ENCODE measurements at places on chromosomes 4 and X.

- DNase-seq = no peak
Measured at GRCh38 chr4:94036964-94037363, 170.7 kb upstream of the SMARCAD1 start.

GRCh38 chr4:124710911-124711310, 1.6 kb downstream of the ANKRD50 start:
- no peak for DNase-seq

GRCh38 chr4:161133586-161134276, 1030.1 kb downstream of the FSTL5 start:
- DNase-seq = no peak

- DNase-seq = no peak
Measured at GRCh38 chr4:49063670-49064069, 77.6 kb downstream of the CWH43 start.

GRCh38 chrX:42807393-42807792, 29.4 kb upstream of the PPP1R2C start:
- DNase-seq = no peak

GRCh38 chr4:81965454-81965853, 408.3 kb downstream of the HNRNPD start:
- DNase-seq = no peak

DNA sequence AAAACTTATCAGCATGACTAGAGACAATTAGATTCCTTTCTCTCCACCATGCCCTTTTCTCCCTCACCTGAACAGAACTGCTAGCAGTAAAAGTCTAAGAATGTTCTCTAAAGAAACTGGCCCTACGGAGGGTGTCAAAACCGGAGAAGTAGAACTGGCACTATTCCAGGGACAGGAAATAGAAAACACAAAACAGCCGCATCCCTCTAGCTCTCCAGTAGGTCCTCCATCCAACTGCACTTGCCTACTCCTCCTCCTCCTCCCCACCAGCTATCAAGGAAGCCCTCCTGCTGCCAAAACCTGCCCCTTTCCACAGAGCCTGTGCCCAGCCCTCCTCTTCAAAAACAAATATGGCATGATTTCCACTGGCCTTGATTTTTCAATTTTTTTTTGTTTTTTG, 28.4 kb downstream of the FUNDC1 start:
- no peak for DNase-seq

- DNase-seq = no peak
Measured at GRCh38 chrX:74370487-74370886, 50.8 kb upstream of the SLC16A2 start.

DNA sequence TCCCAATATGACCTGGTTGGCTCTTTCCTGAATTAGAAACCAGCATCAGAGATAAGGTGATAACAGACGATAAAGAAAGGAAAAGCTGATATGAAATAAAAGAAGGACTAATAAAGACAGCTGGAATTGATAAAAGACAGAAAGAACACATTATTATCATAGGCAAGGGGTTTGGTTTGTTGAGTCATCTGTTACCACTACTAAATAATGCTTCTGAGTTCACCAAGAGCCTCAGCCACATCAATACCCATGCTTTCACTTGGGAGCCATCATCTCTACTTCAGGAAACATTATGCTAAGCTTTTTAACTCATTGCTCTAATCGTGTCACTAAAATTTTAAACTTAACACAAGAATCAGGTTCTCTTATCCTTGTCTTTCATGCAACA, 27.6 kb downstream of the ANXA5 start:
- no peak for DNase-seq

- DNase-seq = no peak
Measured at GRCh38 chr4:118775405-118775804, 60.5 kb downstream of the SEC24D start.

DNA sequence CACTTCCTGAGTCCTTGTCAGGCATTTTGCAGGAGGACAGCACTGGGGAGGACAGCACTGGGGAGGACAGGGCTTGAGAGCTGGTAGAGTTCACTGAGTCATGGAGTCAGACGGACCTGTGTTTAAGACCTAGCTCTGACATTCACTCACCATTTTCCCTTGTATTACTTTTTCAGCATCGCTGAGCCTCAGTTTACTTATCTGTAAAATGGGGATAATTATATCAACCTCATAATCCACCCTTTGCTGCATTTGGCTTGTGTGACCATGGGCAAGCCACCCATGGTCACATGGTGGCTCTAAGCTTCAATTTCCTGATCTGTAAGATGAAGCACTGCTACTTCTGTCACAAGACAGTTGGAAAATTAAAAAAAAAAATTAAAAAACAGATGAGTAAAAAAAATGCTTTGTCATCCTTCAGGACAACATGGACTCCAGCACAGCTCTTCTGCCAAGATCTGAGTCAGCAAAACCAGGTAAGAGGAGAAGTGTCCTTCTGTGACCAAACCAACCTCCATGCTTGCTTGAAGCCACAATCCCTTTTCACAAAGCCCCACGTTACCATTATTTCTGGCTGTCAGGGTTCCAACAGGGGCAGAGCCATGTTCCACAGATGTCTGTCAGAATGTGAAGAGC, 275.5 kb downstream of the RAB28 start:
- no peak for DNase-seq

- DNase-seq = no peak
Measured at GRCh38 chr4:57763070-57763469, 652.9 kb upstream of the IGFBP7 start.

DNA sequence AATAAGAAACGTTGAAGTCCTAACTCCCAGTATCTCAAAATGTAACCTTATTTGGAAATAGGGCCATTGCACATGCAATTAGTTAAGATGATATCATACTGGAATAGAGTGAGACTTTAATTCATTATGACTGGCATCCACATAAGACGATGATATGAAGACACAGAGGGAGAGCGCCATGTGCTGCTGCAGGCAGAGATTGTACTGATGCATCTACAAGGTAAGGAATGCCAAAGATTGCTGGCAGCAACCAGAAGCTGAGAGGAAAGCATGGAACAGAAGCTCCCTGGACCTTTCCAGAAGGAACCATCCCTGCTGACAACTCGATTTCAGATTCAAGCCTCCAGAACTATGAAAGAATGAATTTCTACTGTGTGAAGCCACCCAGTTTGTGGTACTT, 697.0 kb upstream of the INTU start:
- no peak for DNase-seq

- no peak for DNase-seq
Measured at GRCh38 chr4:7766086-7766485, 173.6 kb downstream of the AFAP1 start.

DNA sequence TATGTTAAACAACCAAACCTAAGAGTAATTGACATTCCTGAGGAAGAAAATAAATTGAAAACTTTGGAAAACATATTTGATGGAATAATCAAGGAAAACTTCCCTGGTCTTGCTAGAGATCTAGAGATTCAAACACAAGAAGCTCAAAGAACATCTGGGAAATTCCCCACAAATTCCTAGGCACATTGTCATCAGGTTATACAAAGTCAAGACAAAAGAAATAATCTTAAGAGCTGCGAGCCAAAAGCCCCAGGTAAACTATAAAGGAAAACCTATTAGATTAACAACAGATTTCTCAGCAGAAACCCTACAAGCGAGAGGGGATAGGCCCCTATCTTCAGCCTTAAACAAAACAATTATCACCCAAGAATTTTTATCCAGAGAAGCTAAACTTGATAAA, 1082.0 kb upstream of the IGFBP7 start:
- DNase-seq = no peak

GRCh38 chrX:64313624-64314023, 81.6 kb downstream of the MTMR8 start:
- no peak for DNase-seq

GRCh38 chr4:41734371-41734770, 14.2 kb downstream of the PHOX2B start:
- DNase-seq = no peak

- DNase-seq = no peak
Measured at GRCh38 chr4:102678107-102678506, 82.7 kb downstream of the MANBA start.

DNA sequence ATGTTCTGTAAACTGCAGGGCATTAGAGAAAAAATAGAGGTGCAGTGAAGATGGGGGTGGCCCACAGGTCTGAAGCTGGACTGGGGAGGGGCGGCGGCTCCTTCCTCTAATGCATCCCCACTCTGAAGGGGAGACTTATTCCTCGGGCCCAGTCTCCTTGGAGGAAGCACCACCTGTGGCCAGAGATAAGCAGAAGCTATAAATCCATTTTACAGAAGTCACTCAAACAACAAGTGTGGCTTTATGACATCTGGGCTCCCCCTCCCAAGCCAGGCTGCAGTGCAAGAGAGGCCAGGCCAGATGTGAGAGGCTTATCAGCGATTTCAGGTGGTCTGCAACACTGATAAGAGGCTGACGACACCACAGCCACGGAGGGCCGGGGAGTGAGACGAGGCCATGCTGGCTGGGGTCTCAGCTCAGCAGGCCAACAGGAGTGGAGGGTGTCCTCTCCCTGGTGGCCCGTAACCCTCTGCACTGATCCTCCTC, 15.8 kb downstream of the CYTL1 start:
- no peak for DNase-seq

- DNase-seq = no peak
Measured at GRCh38 chrX:39199429-39199828, 398.2 kb downstream of the MID1IP1 start.

GRCh38 chrX:118464501-118464900, 31.1 kb upstream of the DOCK11 start:
- DNase-seq = no peak

DNA sequence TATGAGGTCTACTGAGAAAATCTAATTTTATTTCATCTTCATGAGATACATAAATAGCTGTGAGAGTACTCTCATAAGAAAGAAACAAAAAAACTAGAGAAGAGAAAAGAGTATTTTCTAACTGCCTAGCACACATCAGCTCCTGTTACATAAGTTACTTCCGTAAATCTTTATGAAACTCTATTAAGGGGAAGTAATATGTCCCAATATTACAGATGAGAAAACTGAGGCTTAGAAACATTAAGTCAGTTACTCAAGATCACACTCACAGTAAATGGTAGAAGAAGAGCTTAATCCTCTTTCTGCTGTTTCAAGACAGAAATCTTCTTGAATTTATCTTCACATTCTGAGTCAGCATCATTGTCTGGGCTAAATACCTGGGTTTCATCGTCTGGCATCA, 164.1 kb downstream of the DTHD1 start:
- no peak for DNase-seq

DNA sequence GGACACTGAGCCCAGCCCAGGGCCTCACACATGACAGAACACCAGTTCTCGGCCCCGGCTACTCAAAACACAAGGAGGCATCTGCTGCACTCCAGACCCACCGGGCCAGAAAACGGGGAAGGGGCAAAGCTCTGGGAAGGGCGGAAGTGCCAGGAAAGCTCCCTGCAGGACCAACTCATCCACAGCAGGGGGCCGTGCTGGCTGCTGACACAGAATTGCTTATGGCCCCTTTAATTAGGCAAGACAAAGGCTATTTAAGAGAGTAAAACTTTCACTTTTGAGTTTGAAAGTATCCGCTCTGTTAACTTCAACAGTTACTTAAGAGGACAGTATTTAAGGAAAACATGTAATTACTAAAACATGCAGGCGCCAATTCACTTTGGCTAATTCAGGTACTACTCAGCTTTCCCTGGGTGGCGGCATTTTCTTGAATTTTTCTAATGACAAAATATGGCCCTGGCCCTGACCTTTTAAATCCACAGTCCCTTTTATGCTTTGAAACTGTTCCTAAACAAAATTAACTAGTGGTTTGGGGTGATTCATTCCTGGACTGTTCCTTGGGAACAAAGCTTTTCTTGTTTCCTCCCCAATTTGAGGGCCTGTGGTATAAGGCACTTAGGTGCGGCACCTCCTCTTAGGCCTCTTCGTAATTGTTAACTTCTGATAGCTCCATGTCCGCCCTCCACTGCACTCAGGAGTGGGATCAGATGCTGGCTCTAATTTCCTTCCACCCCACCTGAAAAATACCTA, 40.4 kb downstream of the NSG1 start:
- DNase-seq = no peak

DNA sequence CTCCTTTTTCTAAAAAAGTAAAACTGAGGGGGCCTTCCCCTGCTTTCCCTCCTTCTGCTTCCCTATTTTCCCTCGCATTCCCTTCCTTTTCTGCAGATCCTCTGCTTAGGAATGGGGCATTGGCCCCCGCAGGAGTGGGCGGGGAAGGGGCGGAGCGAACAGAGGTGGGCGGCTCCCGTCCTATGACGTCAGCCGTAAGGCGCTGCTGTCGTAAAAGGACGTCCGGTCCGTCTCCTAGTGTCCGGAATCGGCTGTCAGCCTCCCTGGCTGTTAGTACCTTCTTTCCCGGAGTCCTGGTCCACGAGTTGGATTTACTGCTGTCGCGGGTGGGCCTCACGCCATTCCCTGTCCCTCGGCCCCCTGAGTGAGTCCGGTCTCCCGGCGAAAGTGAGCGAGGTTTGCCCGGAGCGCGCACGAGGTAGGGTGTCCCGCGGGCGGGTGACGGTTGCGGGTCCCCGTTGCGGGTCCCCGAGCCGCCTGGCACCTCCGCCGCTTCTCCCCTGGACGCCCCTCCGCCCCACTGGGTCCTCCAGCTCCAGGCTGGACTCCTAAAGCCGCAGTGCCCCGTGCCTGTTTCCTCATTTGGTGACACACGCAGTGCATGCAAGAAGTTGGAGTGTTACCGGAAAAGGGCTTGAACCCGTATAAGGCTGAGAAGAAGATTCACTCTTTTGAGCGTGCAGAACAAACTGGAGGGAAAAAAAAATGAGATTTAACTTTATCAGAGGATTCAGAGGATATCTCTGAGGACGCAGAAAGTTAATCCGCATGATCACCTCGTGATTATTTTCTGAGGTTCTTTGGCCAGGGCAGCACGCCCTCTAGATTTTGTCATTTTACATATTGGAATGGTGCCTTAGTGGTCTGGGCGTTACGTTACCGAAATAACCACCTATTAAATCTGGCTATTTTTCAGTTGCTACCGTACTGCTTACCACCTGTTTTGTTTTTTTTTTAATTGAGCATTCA, at the start of gene ZNF330:
TSS of gene ZNF330 (plus strand) at position 205 of the 969 bp plus-strand sequence. CDS start 1,477 bp downstream, outside the sequence.
- peak; percentile 86 for DNase-seq

GRCh38 chr4:159267869-159268285, 165.0 kb downstream of the RAPGEF2 start:
- DNase-seq = no peak

DNA sequence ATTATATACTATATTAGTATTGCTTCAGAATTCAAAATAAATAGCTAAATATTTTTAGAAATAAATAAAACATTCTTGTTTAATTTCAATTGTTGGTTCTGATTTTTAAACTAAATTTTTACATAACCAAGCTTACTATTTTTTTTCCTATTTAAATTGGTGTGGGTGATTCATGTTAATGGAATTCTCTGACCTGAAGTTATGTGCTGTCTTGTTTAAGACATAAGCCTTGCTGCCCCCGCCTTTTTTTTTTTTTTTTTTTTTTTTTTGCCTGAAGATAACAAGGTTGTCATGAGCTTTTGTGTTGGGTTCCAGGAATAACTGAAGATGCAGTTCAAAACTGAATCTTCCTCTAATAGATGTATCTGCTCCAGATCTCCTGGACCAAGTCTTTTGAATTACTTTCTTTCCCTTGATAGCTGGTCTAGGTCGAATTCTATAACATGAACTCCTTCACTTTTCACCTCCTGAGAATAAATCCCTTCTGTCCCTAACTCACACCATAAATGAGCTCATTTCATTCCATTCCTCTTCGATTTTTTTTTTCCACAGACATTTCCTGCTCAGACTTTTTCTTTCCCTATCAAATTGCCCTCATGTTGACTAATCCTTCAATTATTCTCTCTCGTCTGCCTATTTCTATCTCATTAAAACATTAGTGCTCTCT, 261.5 kb upstream of the FTHL17 start:
- no peak for DNase-seq

- DNase-seq = no peak
Measured at GRCh38 chr4:170079981-170080380, 9.8 kb downstream of the AADAT start.

GRCh38 chr4:40685300-40685699, 55.6 kb upstream of the RBM47 start:
- no peak for DNase-seq

GRCh38 chr4:2828758-2829181, 14.9 kb upstream of the ADD1 start:
- no peak for DNase-seq

Measured in stimulated activated naive B cell treated with anti-CD40 and anti-IgM and Interleukin-4, amounts not matched to agents 10 μg/mL and 1 μg/mL and 100 μg/mL, for 72 hours (primary cell).